ENCODE measurements at places on chromosomes 1 and 21. TPM values are rescaled to one million over a fixed set of nuclear protein-coding genes. Genes with fewer than 3 reads are reported as not detected.

GBP3 gene
- 18.5 TPM for total RNA-seq

DNA sequence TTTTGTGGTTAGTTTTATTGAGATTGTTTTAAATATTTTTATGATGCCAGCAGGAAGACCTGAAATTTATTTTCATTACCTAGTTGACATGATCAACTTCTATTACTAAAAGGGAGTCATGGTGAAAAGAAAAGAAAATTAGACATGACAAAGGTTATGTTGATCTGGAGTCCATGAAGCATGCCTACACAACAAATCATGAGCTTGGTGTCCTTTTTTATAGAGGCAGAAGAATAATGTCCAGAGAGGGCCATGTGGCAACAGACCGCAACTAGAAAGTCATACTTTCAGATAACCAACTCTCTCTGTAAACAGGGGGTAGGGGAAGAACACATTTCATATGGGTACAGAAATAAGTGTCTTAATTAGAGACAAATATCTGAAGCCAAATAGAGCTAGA is 175.5 kb upstream of the HOOK1 start:
- DNase-seq, result no peak

GRCh38 chr1:33219886-33220661 is 36.2 kb upstream of the ZNF362 start:
- no peak for DNase-seq

- DNase-seq, result no peak
Observed at GRCh38 chr1:219573960-219574359, 38.9 kb downstream of the ZC3H11B start.
